ENCODE measurements at places on chromosomes 13 and 19.

DNA sequence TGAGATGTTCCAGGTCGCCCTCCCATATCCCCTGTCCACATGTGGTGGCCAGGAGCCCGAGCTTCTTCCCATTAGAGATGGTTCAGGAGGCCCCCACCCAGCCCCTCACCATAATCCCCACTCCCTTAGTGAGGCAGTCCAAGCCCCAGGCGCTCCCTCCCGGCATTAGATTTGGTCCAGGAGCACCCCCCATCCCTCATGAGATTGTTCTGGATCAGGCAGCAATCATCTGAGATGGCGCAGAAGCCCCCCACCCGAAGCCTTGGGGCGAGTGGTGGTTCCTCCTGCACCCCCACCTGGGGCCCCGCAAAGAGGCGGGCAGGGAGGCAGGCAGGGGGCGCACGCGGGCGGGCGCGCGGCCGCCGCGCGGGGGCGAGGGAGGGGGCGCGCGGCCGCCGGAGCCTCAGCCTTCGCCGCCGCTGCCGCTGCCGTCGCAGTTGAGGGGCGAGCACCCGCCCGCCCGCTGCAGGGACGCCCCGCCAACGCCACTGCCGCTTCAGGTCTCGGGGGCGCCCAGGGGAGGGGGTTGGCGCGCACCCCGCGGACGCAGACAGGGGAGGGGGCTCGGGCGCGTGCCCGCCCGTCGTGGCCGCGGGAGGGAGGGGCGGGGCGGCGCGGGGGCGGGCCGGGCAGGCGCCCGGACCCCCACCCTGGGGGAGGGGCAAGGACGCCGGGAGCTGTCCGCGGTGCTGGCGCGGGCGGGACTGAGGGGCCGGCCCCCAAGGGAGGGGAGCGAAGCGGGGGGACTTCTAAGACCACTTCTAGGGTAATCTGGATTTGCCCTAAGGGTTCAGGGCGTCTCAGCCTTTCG, 46.4 kb upstream of the SHKBP1 start:
- no peak for DNase-seq

- DNase-seq: no peak
Observed at GRCh38 chr19:38714354-38714778, 29.9 kb downstream of the CAPN12 start.

- no peak for DNase-seq
Observed at GRCh38 chr19:31439270-31439573, 90.0 kb upstream of the TSHZ3 start.

DNA sequence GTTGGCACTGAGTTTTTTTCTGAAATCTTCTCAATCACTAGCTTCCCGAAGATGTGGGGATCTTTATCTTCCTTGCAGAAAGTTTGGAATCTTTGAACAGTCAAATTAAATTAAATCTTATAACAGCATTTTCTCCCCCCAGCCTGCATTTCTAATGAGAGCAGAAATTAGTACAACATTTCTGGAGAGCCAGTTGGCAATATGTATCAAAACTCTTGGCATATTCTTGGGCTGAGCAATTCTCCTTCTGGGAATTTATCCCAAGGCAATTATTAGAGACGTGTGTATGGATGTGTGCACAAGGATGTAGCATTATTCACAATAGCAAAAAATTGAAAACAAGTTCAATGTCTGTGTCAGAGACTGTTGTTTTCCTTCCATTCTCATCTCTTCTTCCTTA, 159.5 kb downstream of the OLFM4 start:
- no peak for DNase-seq

DNA sequence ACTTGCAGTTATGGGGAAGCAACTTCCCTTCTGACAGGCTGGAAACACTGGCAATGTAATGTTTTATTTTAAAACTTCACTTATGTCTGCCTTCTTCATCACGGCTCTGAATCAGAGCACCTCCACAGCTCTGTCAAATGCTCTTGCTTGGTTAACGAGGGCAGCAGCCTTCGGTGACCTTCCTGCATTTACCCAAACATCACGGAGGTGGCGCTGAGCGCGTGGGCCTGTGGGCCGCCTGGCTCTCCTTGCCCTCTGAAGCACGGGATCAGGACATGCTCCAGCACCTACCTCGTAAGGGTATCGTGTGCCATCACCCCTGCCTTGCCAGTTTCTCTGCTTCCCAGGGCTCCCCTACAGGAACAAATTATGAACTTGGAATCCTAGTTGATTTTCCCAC, 310.0 kb downstream of the TEX29 start:
- DNase-seq: no peak

- no peak for DNase-seq
Observed at GRCh38 chr13:38661010-38661675, 25.7 kb upstream of the FREM2 start.

- no peak for DNase-seq
Observed at GRCh38 chr13:35994131-35994966, 136.8 kb downstream of the DCLK1 start.

GRCh38 chr19:48645620-48646000, 377 bp downstream of the CA11 start:
- DNase-seq: no peak

GRCh38 chr13:112510002-112510780, 77.8 kb downstream of the TUBGCP3 start:
- DNase-seq: no peak

- no peak for DNase-seq
Observed at GRCh38 chr13:32600890-32601289, 14.6 kb downstream of the PDS5B start.

DNA sequence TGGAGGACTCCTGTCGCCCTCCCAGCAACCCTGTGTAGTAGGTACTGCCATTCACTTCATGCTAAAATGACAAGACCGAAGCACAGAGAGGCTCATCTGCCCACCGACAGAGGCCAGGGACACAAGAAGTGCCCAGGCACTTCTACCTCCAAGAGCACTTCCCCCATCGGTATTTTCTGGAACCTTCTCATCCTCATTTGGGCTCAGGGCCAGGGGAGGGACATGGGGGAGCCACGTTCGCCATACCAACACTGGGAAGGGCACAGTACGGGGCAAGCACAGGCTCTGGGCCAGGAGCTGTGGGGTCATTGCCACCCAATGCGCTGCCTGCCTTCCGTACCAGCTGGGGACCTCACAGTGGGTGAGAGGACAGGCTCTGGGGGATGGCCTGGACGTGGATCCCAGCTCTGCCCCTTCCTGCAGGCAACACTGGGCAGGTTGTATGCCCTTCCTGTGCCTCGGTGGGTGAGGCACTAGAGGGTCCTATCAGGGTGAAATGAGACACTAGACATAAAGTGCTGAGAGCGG, 21.3 kb upstream of the CCNP start:
- DNase-seq: no peak

GRCh38 chr13:73338389-73338788, 279.6 kb downstream of the KLF5 start:
- no peak for DNase-seq

GRCh38 chr19:13588957-13589833, 82.9 kb upstream of the CACNA1A start:
- DNase-seq: peak; percentile 67

DNA sequence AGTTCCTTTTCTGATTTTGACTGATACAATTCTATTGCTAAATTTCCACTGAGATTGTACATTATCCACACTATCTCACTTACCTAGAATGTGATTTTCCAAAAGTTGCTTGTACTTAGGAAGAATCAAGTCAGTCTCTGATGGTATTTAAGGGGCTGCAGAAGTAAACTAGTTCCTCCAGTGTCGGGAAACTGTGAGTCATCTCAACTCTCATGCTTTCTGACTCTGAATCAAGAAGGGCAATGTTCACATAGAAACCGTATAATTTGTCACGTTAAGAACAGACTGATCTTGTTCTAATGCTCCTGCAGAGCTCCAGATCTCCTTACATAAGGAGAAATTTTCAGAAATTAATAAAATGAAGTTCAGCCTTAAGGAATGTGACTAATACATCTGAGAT, 369.3 kb downstream of the KLF5 start:
- no peak for DNase-seq

GRCh38 chr13:51608857-51609406, 24.7 kb downstream of the WDFY2 start:
- no peak for DNase-seq

DNA sequence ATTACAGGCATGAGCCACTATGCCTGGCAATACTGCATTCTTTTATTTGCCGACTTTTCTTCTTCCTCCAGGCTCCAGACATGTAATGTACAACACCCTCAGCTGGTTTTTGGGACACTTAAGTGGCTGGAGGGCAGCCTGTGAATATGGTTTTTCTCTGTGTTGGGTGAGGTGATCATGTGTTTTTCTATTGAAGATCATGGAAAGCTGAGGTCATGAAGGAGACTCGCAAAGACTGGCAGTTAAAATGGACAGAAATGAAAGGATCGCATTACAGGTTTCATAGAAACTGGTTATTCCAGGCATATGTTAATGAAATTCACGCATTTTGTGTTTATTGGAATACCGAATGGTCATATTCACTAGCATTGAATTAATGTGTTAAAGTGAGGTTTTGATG, 85.2 kb upstream of the RNF113B start:
- DNase-seq: no peak

GRCh38 chr13:105428811-105429210, 1106.7 kb downstream of the EFNB2 start:
- no peak for DNase-seq

DNA sequence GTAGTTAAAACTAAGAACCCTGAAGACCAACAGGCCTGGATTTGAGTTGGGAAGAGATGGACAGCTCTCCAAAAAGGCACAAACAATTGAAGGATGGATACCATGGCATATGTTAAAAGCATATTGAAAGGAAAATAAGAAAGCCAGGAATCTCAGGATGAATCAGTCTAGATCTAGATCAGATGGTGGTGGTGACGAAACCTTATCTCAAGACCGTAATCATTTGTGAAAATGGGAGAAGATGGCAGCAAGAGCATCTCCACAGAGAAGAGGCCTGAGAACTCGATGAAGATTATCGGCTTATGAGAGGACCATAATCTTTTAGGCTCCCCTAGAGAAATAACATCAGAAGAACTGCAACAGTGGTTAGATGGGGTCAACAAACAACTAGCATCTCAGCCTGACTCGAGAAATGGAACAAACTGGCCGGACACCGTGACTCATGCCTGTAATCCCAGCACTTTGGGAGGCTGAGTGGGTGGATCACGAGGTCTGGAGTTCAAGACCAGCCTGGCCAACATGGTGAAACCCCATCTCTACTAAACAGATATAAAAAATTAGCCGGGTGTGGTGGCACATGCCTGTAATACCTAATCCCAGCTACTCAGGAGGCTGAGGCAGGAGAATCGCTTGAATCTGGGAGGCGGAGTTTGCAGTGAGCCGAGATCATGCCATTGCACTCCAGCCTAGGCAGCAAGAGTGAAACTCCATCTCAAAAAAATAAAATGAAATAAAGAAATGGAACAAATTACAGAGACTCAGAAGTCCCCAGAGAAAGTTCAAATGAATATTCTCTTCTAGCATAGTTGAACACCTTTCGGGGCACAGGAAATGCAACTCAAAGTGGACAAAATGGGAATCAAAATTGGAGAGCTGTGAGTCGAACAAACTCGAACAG, 47.6 kb downstream of the FOXO1 start:
- DNase-seq: no peak

DNA sequence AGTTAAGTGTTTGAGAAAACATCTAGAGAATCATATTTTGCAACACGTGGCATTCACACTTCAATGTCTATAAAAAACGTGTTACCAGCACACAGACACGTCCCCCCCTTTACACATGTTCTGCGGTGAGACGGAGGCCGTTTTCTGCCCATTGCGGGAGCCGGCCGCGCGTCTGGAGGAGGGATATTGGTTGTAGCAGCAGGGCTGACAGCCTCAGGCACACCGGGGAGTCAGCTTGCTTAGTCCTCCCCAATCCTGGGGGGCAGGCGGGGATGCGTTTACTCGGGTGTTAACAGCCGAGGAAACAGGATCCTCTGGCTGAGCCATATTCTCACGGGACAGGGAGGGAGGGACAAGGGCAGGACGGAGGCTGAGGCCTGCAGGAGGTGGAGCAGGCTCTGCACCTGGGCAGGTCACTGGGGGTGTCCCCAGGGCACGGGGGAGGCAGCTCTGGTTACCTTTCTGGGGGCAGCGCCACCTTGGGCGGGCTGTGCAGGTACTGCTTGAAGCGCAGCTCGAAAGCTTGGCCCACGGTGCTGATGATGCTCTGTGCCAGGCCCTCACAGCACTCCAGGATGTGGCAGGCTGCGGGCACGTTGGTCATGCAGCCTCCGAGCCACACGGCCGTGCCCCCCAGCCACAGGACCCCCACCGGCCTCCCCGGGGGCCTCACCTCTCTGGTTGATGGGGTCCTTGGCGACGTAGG, 25.0 kb downstream of the SHC2 start:
- DNase-seq: no peak

DNA sequence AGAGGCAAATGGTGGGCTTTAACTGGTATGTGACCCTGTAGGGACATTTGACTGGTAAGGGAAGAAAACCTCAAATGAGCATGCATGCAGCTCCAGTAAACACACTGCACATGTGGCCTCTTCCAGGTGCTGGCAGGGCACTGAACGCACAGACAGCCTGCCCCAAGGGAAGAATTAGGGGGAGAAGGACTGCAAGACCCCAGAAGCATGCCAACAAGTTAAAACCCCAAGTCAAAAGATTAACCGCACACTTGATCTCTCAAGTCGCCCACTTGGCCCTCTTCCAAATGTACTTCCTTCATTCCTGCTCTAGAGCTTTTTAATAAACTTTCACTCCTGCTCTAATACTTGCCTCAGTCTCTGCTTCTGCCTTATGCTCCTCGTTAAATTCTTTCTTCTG, 46.9 kb upstream of the SLITRK1 start:
- no peak for DNase-seq

- no peak for DNase-seq
Observed at GRCh38 chr19:47438793-47439220, 19.5 kb upstream of the MEIS3 start.

DNA sequence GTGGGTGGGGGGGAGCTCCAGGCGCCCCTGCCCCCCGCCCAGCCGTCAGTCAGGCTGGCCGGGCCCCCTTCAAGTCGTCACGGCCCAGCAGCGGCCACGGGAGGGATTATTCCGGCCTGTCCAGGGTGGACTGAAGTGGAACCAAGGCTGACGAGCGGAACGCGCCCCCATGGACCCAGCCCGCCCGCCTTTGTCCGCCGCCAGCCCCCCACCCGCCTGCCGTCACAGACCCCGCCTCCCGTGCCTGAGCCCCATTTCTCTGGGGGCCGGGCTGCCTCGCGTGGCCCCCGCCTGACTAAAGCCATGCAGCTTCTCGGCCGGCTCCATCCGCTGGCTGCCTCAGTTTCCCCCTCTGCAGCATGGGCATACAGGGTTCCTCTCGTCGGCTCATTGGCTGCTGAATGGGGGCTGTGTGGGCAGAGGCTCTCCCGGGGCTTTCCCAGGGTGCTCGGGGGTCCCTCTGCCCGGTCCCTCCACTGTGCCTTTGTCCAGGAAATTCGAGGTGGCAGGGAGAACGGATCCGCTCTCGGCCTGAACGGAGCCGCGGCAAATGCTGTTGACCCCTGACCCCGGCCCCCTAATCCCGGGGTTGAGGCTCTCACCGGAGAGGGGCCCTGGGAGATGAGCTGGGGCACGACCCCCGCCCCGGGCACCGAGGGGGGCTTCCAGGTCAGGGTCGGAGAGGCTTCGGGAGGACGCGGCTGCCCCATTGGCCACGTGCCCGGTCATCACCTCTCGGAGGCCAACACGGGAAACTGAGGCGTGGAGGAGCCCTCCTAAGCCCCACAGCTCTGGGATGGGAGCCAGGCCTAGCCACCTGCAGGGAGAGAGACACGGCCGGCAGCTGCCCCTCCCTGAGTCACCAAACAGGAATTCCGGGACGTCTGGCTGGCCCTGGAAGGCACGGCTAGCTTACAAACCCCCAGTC, 27.4 kb downstream of the EFNA2 start:
- no peak for DNase-seq

- no peak for DNase-seq
Observed at GRCh38 chr19:10874024-10874423, 2.7 kb downstream of the CARM1 start.

Data from stimulated activated CD8-positive, alpha-beta memory T cell treated with anti-CD3 and anti-CD28 coated beads, Interleukin-7, amount 100 ng/mL, for 1 hour (primary cell).